ENCODE measurements at places on chromosomes 13 and 19.

DNA sequence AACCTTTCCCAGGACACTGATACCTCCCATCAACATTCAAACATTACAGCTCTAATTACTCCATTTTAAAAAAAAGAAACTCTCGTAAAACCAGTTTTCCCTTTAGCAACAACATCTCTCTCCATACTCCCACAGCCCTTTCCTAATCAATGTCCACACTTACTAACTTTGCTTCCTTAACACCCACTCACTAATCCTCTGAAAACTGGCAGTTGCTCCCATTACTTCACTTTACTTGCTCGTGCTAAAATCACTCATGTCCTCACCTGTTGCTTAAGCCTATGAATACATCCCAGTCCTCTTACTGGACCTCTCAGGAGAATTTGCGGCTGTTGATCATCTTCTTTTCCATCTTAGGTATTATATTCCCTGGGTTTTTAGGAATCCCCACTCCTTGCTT, 44.8 kb downstream of the RBM26 start:
- DNase-seq, result no peak

GRCh38 chr13:20945952-20946383, 43.4 kb upstream of the XPO4 start:
- no peak for DNase-seq

DNA sequence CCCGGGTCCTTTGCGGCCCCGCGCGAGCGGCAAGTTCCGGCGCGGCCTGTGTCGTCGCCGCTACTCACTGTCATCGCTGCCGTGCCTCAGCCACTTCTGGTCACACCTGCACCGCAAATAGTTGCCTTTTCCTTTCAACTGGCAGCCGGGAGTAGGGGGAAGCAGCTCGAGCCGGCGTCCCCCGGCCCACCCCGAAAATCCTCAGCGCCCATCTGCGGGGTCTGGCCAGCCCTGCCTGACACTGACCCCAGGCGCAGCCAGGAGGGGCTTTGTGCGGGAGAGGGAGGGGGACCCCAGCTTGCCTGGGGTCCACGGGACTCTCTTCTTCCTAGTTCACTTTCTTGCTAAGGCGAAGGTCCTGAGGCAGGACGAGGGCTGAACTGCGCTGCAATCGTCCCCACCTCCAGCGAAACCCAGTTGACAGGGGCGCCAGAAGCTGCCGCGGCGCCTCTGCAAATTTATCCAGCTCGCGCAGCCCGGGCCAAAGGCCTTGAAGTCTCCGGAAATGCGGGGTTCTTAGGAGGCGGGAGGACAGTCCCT, 1.7 kb downstream of the PDX1 start:
- no peak for DNase-seq

GRCh38 chr19:35666251-35666913, at the start of gene UPK1A:
TSS of gene UPK1A (plus strand) at chr19:35666517. CDS start at chr19:35666813, 296 bp downstream.
- DNase-seq, result no peak

GRCh38 chr13:75764926-75765310, 128.8 kb downstream of the LMO7 start:
- DNase-seq, result no peak

DNA sequence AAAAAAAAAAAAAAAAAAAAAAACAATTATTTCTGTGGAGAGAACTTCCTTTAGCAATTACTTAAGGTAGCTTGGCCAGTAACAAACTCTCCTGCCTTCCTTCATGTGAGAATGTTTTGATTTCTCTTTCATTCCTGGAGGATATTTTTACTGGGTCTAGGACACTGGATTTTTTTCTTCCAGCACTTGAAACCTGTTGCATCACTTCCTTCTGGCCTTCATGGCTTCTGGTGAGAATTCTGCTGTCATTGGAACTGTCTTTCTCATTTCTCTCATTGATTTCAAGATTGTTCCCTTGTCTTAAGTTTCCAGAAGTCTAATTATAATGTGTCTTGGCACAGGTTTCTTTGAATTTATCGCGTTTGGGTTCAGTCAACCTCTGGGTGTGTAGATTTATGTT, 19.3 kb upstream of the RAB20 start:
- peak; percentile 12 for DNase-seq

GRCh38 chr13:24618011-24618955, 61.9 kb upstream of the ATP12A start:
- peak; percentile 35 for DNase-seq

DNA sequence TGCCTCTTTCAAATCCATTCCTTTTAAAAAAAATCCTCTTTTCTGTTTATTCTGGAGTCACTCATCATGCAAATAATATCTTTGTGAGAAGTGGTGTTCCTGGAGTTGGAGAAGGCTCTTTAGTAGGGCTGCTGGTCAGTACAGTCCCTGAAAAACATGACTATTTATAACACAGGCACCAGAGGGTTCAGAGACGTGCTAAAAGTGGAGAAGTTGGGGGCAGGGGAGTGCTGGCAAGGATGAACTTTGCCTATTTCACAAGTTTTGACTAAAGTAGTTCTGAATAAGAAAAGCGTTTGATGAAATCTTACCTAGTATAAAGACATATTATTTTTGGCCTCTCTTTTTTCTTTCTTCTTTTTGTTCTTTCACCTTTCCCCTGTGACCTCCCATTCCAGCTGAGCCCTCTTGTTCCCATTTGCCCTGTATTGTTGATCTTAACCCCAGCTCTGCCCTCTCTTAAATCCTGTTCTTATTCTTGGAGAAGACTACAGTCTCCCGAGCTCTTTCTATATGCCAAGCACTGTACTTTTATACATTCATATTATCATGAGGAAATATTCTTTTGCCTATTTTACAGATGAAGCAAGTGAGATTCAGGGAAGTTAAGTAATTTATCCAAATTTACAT, 129.1 kb downstream of the TM9SF2 start:
- DNase-seq, result no peak

DNA sequence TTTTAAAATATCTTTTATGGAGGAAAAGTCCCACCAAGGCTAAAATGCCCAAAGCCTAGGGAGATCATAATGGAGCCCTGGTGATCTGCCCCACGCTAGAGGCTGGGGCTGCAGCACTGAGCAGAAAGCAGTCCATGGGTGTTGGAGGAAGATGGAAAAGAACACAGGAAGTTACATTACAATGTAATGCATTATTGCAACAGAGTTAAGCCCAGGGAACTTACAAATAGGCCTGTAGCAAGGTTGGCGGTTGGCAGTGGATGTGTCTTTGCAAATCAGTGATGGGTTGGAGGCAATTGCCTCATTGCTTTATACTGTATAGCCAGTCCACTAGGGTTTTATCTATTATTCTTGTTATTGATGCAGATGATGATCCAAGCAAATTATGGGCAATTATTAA, 399.9 kb downstream of the NDFIP2 start:
- DNase-seq, result no peak

GRCh38 chr13:79725841-79726240, 244.9 kb downstream of the NDFIP2 start:
- DNase-seq, result no peak

GRCh38 chr19:29690842-29691241, 24.2 kb downstream of the C19orf12 start:
- DNase-seq, result peak; percentile 81

- peak; percentile 33 for DNase-seq
These were observed 13.2 kb downstream of the JAK3 start for GRCh38 chr19:17834350-17835181.

GRCh38 chr13:109243311-109243951, 543.0 kb downstream of the IRS2 start:
- DNase-seq, result peak; percentile 95

DNA sequence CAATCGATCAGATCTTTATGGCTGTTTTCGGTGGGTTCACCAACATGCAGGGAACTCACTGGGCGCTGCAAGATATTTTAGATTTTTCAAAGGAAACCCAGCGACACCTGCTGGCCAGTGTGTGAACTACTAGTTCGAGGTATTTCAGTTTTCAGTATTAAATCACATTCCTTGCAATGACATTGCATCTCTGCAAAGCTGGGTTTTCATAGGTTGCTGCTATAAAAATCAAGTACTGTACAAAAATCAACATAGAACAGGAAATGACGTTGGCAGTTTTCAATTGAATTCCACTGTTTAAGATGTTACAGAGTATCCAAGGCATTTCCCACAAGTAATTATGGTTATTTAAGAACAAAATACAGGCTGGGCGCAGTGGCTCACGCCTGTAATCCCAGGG, 17.6 kb downstream of the LIG1 start:
- DNase-seq, result peak; percentile 60

DNA sequence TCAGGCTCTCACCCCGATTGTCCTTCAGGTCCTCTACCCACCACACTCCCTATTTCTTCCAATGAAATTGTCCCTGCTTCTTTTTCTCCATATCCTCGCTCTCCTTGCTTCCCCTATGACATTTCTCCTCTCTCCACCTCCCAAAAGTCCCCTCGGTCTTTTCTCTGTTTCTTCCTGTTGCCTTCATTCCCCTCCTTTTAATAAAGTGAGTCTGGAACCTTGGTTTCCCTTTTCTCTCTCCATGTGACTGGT, 676 bp upstream of the ZNF574 start:
- DNase-seq, result no peak

- no peak for DNase-seq
These were observed 55.2 kb upstream of the DACH1 start for GRCh38 chr13:71922194-71922593.

- DNase-seq, result no peak
These were observed 1072.4 kb downstream of the EFNB2 start for GRCh38 chr13:105463011-105463501.

DNA sequence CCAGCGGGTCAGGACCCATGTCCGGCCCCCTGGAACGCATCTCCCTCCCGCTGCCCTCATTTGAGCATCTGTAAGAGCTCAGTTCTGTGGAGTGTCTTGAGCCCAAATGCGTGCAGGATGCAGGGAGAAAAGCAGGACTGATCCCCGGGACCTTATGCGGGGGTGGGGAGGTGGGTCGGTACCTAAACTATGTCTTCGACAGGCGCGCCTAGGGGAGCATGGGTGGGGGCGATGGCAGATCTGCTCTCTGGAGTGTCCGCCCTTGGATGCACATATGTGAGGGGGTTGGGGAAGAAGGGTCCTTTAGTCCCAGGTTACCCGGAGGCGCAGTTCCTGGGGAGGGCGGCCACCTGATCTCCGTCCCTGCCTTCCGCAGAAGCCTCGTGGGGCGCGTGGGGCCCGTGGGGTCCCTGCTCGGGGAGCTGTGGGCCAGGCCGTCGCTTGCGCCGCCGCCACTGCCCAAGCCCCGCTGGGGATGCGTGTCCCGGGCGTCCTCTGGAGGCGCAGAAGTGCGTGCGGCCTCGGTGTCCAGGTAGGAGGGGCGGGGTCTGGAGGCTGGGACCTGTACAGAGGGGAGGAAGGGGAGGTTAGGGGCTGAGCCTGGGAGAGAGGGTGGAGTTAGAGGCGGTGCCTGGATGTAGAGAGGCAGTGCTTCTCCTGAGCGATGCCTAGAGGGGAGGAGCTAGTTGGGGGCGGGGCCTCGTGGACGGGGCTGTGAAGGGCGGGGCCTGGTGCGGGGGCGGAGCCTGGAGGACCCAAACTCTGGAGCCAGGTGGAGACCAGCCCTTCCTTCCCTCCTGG, 2.9 kb downstream of the CILP2 start:
- peak; percentile 60 for DNase-seq

- DNase-seq, result peak; percentile 48
These were observed 3.1 kb downstream of the FGF9 start for GRCh38 chr13:21673789-21674489.

DNA sequence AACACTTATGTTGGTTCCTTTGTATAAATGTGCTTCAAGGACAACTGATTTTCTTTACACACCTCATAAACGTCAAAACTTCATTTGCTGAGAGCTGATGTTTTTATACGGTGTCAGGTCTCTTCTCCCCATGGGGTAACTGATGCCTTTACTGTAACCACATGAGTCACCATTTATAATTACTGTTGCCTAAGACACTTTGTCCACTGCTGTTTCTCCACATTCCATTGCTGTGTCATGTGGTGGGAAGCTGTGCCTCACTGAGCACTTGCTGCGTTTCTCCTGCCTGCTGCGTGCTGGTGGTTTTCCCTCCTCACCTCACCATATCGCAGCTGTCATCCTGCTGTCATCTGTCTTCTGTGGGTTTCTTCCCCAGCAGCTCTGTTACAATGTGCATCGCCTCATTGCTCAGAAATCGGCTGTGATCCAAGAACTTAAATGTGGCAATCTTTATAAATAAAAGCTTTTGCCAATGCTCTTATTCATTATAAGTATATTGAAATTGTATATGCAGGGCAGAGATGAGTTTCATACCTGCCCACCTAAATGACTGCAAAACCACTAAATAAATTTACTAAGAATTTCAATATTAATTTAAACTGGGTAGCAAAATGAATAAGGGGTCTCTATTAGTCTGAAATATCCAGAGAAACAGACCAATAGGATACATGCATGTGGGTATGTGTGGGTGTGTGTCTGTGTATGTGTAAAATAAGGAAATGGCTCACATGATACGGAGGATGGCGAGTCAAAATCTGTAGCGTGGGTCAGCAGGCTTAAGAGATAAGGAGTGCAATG, 547.0 kb upstream of the SLITRK5 start:
- peak; percentile 97 for DNase-seq

- DNase-seq, result no peak
These were observed at the start of gene LRRC25 for GRCh38 chr19:18397242-18398202. TSS of gene LRRC25 (minus strand) at chr19:18397622. CDS start at chr19:18396963, 659 bp downstream.

DNA sequence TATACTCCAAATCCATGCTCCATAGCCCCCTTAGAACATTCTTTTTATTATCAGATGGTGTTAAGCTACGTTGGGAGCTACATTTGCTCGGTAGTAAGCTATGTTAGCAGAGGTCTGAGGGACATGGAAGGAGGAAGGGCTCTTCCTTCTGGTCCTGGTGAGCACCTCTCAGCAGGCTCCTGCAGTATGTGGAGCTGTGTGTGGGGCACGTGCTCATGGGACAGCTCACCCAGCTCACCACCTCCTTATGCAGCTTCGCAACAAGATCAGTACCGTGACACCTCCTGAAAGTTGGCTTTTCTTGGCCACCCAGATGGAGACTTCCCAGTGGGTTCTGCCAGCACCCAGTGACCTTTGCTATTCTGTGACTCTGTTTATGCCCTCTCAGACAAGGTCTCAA, 400.5 kb upstream of the SLC10A2 start:
- no peak for DNase-seq

GRCh38 chr13:42973581-42973980, 18.5 kb downstream of the EPSTI1 start:
- no peak for DNase-seq

- DNase-seq, result peak; percentile 96
These were observed 131.5 kb downstream of the RGCC start for GRCh38 chr13:41588899-41589298.
